A549 treated with dexamethasone at 1 μM for 4 hours (cell line): ENCODE measurements at places on chromosomes 4 and X. TPM values are rescaled to one million over a fixed set of nuclear protein-coding genes. Genes with fewer than 3 reads are reported as not detected.

The VSIG4 gene
- not detected in 5 replicates for total RNA-seq

The STARD8 gene
- total RNA-seq = 1.3 to 1.8 TPM (median 1.6 TPM) in 5 replicates

The ANOS1 gene
- 0.02 to 0.07 TPM (median 0.06 TPM) in 5 replicates for total RNA-seq

The DMP1 gene
- 0.04 TPM in 1 of 5 replicates, not detected in the others for total RNA-seq

The COQ2 gene
- total RNA-seq = 18.5 to 22.6 TPM (median 21.7 TPM) in 5 replicates

The NLGN4X gene
- total RNA-seq = 0.02 to 0.12 TPM (median 0.04 TPM) in 4 of 5 replicates, not detected in the other
